Activated CD8-positive, alpha-beta memory T cell treated with anti-CD3 and anti-CD28 coated beads, Interleukin-2, amount 10 ng/mL, durations not matched to agents 7 days and 5 days (primary cell): ENCODE measurements at places on chromosomes 5 and 9. TPM values are rescaled to one million over a fixed set of nuclear protein-coding genes. Genes with fewer than 3 reads are reported as not detected.

Gene TDRD7
- 10.3 TPM for total RNA-seq

Gene ANKRD55
- total RNA-seq: not detected

Gene CRB2
- total RNA-seq: not detected

Gene FBN2
- total RNA-seq: not detected

Gene GRIN1
- not detected for total RNA-seq

Gene HACD4
- total RNA-seq: 10.1 TPM

DNA sequence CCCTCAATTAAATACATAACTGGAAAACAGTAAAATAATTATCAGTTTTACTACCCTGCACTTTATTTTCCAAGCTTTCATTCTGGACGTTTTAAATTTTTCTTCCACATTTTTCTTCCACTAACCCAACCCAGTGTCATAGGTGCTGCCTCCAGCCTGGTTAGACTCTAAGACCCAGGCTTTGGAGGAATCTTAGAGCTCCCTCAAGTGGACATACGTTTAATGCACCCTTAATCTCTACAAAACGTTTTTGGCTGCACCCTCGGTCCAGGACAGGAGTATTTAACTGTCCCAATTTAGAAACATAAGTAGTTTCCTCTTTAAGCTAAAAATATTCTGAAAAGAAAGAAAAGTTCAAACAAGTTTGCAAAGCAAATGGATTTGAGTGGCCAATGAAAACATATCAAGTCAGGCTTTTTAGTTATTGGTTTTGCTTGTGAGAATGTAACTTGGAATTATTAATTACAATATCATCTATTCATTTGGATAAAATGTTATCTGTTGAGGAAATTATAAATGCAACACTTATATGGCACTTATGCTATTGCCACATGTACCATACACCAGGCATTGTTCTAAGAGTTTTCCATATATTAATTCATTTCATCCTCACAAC is 38.9 kb downstream of the CDH6 start:
- no peak for DNase-seq
- no peaks in the 10 kb centered on the region for H3K27me3 ChIP-seq
- no peak overlapping the region for H3K27ac ChIP-seq
- no peaks in the 10 kb centered on the region for H3K36me3 ChIP-seq
- no peaks in the 10 kb centered on the region for H3K4me1 ChIP-seq

DNA sequence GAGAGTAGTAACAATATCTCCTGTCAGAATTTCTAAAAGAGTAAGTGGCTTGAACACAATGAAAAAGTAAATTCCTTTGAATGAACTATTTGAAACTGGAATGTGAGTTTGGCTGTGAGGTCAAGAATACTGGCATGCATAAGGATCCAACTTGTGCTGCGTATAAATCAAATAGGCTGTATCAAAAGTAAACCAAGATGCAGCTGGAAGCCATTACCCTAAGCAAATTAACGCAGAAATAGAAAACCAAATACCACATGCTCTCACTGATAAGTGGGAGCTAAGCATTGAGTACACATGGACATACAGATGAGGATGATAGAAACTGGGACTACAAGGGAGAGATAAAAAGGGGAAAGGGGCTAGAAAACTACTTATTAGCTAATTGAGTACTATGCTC is 24.0 kb upstream of the SRFBP1 start:
- no peak overlapping the region for H3K27ac ChIP-seq
- H3K4me1 ChIP-seq: no peaks in the 10 kb centered on the region
- H3K27me3 ChIP-seq: peaks cover 3% of the 10 kb centered on the region
- H3K36me3 ChIP-seq: no peaks in the 10 kb centered on the region

- DNase-seq: no peak
- H3K4me1 ChIP-seq: peaks cover 53% of the 10 kb centered on the region
- H3K4me3 ChIP-seq: peak overlapping the region; percentile 88
- H3K27me3 ChIP-seq: no peaks in the 10 kb centered on the region
Observed at GRCh38 chr5:154940375-154940771, 500 bp upstream of the MRPL22 start.

- H3K36me3 ChIP-seq: peaks cover 6% of the 10 kb centered on the region
- H3K27me3 ChIP-seq: no peaks in the 10 kb centered on the region
- DNase-seq: no peak
- no peak overlapping the region for H3K27ac ChIP-seq
- H3K4me3 ChIP-seq: no peak overlapping the region
- peaks cover 5% of the 10 kb centered on the region for H3K4me1 ChIP-seq
Observed at GRCh38 chr5:82072138-82072537, 100.3 kb downstream of the ATG10 start.

GRCh38 chr5:10743951-10744350 is 17.1 kb downstream of the DAP start:
- no peak overlapping the region for H3K4me3 ChIP-seq
- no peak overlapping the region for H3K27ac ChIP-seq
- peaks cover 67% of the 10 kb centered on the region for H3K36me3 ChIP-seq
- H3K27me3 ChIP-seq: no peaks in the 10 kb centered on the region
- no peak for DNase-seq

DNA sequence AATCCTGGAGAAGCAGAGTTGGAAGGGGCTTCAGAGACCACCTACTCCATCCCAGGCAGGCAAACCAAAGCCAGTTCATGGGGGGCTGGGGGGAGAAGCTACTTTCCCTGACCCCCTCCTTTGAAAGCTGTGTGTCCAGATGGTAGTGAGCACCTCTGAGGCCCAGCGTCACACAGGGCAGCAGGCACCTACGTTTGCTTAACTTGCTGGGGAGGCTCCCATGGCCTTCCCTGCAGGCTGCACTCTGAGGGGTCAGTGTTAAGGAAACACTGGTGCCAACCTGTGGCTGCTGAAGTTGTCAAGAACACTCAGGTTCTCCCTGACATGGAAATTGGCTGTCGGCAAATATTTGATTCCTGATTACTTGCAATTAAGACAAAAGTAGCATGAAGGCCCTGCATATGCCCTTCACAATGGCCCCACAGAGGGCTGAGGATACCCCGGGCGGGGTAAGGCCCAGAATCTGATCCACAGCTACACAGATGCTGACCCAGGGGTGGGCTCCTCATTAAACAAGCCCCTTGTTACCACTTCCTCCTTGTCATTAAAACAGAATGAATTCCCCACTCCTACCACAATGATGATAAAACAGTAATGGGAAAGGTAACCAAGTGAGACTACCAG is 208.5 kb downstream of the FSTL4 start:
- H3K4me3 ChIP-seq: no peak overlapping the region
- H3K27ac ChIP-seq: no peak overlapping the region
- H3K27me3 ChIP-seq: no peaks in the 10 kb centered on the region
- H3K4me1 ChIP-seq: peaks cover 13% of the 10 kb centered on the region

DNA sequence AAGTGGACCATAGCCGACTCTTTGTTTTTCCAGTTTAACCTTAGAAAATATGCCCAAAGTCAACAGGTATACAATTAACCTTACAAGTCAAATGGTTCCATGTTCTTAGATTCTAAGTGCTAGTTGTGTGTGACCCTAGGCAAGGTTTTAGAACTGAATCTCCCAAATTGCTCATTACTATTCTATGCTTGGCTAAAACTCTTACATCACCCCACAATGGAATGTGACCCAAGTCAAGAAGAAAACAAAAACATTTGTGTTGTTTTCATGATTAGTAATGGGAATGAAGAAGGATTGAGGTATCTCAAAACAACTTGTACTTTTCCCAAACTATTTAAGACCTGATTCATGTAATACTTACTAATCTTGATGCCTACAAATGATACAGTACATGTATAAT is 159.2 kb downstream of the ARRDC3 start:
- no peak overlapping the region for H3K27ac ChIP-seq
- DNase-seq: no peak
- H3K27me3 ChIP-seq: peaks cover 23% of the 10 kb centered on the region
- H3K36me3 ChIP-seq: peaks cover 1% of the 10 kb centered on the region
- H3K4me3 ChIP-seq: no peak overlapping the region
- H3K4me1 ChIP-seq: no peaks in the 10 kb centered on the region

DNA sequence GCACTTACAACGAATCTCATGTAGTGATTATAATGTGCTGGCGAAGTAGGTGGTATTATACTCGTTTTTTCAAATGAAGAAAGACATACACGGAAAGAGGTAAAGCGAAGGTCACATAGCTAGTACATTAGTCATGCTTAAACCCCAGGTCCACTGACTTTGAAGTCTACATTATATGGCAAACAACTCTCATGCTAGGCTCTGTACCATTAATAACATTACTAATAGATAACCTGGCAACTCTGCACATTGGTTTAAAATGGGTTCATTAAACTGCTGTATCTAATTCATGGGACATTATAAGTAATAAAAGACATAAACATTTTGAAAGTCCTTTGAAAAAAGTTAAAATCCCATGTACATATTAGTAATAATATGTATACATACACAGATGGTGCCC is 21.2 kb downstream of the FYB1 start:
- no peak for DNase-seq
- H3K27ac ChIP-seq: peak overlapping the region; percentile 75
- peaks cover 43% of the 10 kb centered on the region for H3K4me1 ChIP-seq
- H3K27me3 ChIP-seq: no peaks in the 10 kb centered on the region
- peaks cover 68% of the 10 kb centered on the region for H3K36me3 ChIP-seq

- H3K27ac ChIP-seq: no peak overlapping the region
- H3K36me3 ChIP-seq: no peaks in the 10 kb centered on the region
- no peak for DNase-seq
- no peak overlapping the region for H3K4me3 ChIP-seq
- peaks cover 17% of the 10 kb centered on the region for H3K27me3 ChIP-seq
- H3K4me1 ChIP-seq: no peaks in the 10 kb centered on the region
Observed at GRCh38 chr9:36800455-36800854, 227.8 kb downstream of the MELK start.

DNA sequence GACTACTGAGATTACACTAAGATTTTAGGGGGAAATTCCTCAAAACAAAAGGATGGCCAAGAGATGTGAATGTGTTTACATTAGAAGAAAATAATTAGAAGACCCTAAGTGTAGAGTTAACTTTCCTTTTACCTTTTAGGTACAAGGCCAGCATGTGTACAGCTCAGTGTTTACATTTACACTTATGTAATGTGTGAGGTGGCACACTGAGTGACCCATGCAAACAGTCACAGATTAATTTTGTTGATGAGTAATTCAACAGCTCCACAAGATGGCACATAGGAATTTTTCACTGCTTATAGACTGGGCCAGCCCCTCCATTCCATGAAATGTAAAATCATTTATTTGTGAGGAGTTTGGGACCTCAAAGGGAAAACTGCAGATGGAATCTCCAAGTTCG is 90.1 kb upstream of the SLC12A2 start:
- H3K27me3 ChIP-seq: no peaks in the 10 kb centered on the region
- H3K27ac ChIP-seq: no peak overlapping the region
- peaks cover 2% of the 10 kb centered on the region for H3K36me3 ChIP-seq
- no peaks in the 10 kb centered on the region for H3K4me1 ChIP-seq
- no peak overlapping the region for H3K4me3 ChIP-seq
- no peak for DNase-seq

DNA sequence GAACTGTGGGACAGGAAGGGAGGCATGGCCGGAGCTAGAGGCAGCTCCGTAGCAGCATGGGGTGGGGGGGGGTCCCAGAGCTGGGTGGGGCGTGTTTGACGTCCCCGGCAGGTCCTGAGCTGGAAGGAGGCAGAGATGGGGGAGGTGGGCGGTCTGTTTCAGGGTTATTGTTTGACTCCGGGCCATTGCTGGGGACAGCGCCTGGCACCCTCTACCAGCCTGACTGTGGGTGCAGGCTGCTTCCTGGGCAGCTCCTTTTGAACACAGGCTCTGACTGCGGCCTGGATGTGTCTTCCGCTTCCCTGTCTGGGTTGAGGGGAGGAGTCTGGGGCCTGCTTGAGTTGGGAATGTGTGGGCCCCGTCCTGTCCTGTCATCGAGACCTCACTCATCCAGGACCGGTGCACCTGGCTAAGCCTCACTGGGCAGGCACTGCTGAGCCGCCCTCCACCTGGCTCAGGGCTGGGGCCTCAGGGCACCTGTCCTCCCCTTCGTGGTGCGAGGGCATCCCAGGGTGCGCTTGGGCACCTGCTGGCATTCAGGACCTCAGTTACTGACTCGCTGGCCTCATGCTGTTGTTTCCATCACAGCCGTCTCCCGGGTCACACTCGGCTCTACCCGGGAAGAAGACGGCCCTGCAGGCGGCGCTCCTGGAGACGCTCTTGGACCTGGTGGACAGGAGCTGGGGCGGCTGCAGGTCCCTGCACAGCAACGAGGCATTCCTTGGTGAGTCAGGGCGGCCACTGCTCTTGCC is 26.5 kb downstream of the CEP72 start:
- peak; percentile 35 for DNase-seq
- no peak overlapping the region for H3K4me3 ChIP-seq
- H3K4me1 ChIP-seq: peaks cover 3% of the 10 kb centered on the region
- H3K27me3 ChIP-seq: no peaks in the 10 kb centered on the region
- peaks cover 29% of the 10 kb centered on the region for H3K36me3 ChIP-seq

GRCh38 chr9:93308676-93309075 is 124.7 kb downstream of the WNK2 start:
- peaks cover 21% of the 10 kb centered on the region for H3K27me3 ChIP-seq
- peaks cover 5% of the 10 kb centered on the region for H3K4me1 ChIP-seq
- no peak overlapping the region for H3K27ac ChIP-seq
- DNase-seq: peak; percentile 18

DNA sequence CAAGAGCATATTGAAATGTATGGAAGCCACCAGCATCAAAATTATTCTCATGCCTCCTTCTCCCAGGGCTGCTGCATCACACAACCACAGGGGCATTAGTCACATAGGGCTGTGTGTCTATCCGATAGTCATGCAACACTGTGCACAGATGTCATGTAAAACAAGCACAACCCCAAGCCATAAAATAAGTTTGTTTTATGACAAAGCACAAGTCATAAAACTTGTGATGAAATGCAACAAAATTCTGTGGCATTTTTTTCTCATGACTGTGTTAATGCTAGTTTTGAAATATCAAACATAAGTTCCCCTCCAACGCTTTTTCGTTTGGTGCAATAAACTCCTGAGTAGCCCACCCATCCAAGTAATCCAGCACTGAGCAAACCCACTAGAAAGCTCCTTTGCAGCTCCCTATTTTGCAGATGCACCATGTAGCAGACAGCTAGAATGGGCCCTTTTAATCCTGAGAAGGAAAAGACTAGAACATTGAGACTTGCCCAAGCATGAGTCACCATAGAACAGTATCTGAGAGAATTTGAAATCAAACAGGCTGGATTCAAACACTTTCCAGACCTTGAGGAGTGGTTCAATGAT is 93.3 kb upstream of the ZNF366 start:
- H3K36me3 ChIP-seq: no peaks in the 10 kb centered on the region
- no peaks in the 10 kb centered on the region for H3K27me3 ChIP-seq
- no peak overlapping the region for H3K27ac ChIP-seq
- H3K4me3 ChIP-seq: no peak overlapping the region
- peaks cover 9% of the 10 kb centered on the region for H3K4me1 ChIP-seq
- DNase-seq: no peak

GRCh38 chr5:64292611-64293215 is 127.1 kb downstream of the RNF180 start:
- DNase-seq: no peak
- no peaks in the 10 kb centered on the region for H3K27me3 ChIP-seq
- H3K4me1 ChIP-seq: no peaks in the 10 kb centered on the region

DNA sequence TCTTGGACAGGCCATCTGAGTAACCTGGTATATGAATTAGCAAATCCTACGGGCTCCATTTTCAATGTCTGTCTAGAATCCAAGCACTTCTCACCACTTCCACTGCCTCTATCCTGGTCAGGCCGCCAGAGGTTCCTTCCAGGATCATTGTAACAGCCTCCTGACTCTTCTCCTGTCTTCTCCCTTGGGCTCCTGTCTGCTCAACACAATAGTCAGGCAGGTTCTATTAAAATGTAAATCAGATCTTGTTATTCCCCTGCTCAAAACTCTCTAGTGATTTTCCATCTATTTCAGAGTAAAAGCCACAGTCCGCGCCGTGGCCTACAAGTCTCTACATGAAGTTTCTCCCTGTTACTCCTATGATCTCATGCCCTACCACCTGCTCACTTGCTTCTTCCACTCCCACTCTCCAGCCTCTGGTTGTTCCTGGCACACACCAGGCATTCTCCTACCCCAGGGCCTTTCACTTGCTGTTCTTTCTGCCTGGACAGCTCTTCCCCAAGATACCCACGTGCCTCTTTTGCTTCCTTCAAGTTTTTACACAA is 21.7 kb downstream of the ZNF366 start:
- no peak overlapping the region for H3K27ac ChIP-seq
- no peaks in the 10 kb centered on the region for H3K36me3 ChIP-seq
- H3K4me1 ChIP-seq: no peaks in the 10 kb centered on the region
